ENCODE measurements at places on chromosomes 11 and 22.

DNA sequence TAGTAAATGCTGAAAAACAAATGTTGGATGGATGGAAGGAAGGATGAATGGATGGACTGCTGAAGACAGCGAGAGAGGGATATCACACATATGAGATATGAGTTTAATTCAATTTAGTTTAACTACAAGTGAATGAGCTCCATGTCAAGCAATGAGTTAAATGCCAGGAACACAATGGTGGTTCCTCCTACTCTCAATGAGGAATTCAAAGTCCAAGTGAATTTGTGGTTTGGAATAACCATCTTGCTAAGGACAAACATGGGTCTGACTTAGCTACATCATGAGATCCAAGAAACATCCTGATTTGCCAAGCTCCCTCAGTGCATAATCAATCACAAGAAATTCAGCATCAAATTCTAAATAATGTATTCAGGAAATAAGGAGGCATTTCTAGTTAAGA is 26.1 kb upstream of the PPP2R1B start:
- no peak for DNase-seq

GRCh38 chr11:4697585-4697984 is at the start of gene OR51E2:
TSS of gene OR51E2 (minus strand) at chr11:4697853. CDS start at chr11:4682711, 15,142 bp downstream.
- no peak for DNase-seq

DNA sequence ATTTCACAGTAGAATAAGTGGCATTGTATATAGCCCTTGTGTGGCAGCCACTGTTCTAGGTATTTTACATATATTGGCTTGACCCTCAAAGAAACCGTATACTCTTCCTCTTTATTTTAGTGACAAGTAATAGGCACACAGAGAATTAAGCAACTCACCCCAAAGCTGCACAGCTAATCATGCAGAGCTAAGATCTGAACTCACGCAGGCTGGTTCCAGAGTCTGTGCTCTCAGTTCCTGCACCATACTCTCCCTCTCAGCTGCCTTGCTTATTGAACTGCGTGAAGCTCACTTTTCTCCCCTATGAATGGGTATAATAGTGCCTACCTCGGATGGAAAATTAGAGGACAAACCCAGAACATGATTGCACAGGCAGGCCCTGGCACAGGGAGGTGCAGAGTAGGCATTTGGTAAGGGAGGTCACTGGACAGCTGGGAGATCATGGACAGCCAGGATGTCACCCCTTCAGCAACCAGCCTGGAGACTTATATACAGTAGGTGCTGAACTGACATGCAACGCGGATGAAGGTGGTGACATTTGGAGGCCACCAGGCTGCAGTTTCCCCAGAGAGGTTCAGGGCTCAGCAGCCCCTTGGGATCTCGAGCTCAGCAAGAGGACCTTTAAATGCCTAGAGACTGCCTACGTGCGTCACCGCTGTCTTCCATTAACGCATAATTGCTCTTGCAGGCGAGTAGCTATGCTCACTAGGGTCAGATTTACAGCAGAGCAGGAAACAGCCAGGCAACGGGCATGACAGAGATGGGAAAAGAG is 78.4 kb upstream of the TP53I11 start:
- no peak for DNase-seq

GRCh38 chr11:66136752-66137123 is 66.7 kb downstream of the PACS1 start:
- no peak for DNase-seq

GRCh38 chr11:125180413-125181305 is 16.1 kb downstream of the PKNOX2 start:
- DNase-seq = no peak

All from stimulated activated CD4-positive, alpha-beta T cell treated with anti-CD3 and anti-CD28 coated beads, TNF-alpha, amount 100 ng/mL, for 48 hours (primary cell).